ENCODE measurements at places on chromosomes 5 and 9.

- no peak for DNase-seq
These were observed 2.6 kb upstream of the TNFAIP8 start for GRCh38 chr5:119353213-119353612.

DNA sequence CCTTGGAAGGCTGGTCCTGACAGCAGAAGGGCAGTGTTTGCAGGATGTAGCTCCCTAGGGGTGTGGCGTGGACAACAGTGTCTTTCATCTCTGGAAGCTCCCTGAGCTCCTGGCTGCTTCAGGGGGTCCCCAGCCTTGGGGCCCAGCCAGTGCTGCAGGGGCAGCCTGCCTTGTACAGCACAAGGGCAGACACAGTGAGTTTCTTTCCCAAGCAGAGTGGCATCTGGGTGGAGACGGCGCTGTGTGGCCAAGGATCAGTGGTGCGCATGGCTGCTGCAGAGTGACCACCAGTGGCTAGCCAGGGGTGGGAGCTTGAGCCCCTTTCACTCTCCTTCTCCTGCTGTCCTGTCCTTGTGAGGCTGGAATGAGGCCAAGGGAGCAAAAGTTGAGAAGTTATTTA lies 7.6 kb upstream of the IRX4 start:
- DNase-seq: no peak

- no peak for DNase-seq
These were observed 450.0 kb downstream of the TLE1 start for GRCh38 chr9:81239388-81239787.

DNA sequence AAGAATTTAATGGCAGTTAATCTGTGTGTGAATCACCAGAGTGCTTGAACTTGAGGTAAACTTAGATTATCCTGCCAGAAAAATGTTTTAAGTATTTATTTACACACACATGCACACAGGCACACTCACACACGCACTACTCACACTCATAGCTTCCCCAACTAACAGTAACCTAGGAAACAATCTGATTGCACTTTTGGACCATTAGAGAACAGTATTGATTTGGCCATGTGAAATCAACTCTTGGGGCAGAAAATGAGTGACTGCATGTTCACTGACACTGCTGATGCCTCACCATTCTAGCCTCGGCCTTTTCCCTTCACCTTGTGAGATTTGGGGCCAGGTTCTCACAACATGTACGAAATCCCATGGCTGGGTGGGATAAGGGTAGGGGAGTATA lies 64.1 kb downstream of the SLC1A3 start:
- DNase-seq: no peak

- no peak for DNase-seq
These were observed 9.9 kb upstream of the ALDOB start for GRCh38 chr9:101445353-101446029.

DNA sequence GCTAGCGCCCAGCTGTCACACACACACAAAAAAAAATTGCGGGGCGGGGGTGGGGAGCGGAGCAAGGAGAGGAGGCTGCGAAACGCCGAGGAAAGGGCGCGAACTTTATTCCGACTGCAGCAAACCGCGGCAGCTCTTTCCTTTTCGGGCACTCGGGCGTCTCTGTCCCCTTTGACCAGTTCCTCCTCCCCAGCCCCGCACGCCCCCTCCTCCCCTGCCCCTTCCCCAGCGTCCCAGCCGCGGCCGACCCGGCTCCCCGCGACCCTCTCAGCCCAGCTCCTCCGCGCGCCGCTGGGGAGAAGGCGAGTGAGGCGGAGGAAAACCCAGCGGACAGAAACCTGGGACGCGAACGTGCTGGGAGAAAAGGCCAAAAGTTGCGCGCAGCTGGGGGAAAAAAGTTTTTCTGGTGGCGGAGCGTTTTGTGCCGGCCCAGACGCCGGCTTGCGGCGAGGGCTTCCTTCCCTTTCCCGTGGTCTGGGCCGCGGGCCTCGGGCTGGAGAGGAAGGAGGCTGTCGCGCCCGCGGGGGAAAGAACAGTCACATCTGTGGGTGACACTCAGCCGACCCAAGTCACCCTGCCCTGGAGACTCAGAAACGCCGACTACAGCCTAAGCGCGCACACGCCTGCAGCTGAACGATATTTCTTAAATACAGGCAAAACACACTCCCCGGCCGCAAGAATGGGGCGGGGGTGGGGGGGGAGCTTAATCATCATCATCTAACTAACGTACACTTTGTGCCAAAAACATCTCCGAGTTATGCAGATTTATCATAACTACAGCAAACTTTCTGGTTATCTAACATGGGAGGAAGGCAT lies 1.1 kb upstream of the BNC2 start:
- no peak for DNase-seq

GRCh38 chr9:4301971-4302427 lies 2.1 kb upstream of the GLIS3 start:
- DNase-seq: no peak

DNA sequence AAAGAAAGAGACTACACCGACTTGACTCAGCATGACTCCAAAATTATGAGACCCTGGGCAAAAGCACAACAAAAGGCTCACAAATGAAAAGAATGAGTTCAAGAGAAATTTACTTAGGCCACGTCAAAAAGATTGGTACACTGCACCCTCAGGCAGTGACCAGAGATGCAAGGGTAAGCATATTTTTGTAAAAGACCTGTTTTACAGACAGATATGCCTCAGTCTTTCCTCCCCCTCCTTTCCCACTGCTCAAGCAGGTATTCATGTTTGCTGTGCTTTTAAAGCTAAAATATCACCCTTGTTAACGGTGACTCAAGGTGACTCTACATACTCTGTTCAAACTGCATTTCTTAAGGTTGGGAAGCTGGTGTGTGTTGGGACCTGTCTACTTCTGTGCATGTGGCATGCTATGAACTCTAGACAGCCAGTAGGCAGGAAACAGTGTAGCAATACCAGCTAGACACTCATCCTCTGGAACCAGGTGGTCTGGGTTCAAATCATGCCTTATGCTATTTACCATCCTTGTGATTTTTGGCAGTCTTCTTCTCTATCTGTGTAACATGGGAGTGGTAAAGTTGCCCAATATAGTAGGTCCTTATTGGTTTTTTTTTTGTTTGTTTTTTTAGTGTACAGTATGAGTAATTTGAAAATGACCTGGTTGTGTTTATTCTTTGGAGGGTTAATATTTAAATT lies 98.7 kb downstream of the TLE4 start:
- no peak for DNase-seq

DNA sequence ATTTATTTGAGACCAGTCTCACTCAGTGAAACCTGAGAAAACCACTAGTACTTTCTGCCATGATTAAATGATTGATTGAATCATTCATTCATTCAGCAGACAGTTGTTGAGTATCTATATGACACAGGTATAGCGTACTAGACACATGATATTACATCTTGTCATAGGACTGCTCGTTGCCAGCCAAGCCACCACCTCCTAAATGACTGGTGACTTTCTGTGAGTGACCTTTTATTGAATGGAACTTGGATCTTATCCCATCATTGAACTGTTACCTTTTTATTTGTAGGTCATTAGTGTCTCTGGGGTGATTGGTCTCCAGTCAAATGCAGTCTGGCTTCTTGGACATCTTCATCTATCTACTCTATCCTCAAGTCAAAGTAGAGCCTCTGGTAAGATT lies 80.7 kb downstream of the HACD4 start:
- DNase-seq: no peak

Measured in DMS79 treated with DMSO at 0.1 percent for 48 hours (cell line).